Activated CD8-positive, alpha-beta memory T cell treated with anti-CD3 and anti-CD28 coated beads for 4 hours (primary cell): ENCODE measurements at places on chromosomes 1 and 21.
A peak's percentile ranks its signal among the peaks of the same experiment; 100 is the strongest.

GRCh38 chr1:164586591-164586990, 27.6 kb downstream of the PBX1 start:
- no peak for DNase-seq

GRCh38 chr1:30277911-30278310, 445.5 kb downstream of the MATN1 start:
- DNase-seq: no peak

- DNase-seq: no peak
These were observed 190.4 kb upstream of the USP25 start for GRCh38 chr21:15539376-15539775.

DNA sequence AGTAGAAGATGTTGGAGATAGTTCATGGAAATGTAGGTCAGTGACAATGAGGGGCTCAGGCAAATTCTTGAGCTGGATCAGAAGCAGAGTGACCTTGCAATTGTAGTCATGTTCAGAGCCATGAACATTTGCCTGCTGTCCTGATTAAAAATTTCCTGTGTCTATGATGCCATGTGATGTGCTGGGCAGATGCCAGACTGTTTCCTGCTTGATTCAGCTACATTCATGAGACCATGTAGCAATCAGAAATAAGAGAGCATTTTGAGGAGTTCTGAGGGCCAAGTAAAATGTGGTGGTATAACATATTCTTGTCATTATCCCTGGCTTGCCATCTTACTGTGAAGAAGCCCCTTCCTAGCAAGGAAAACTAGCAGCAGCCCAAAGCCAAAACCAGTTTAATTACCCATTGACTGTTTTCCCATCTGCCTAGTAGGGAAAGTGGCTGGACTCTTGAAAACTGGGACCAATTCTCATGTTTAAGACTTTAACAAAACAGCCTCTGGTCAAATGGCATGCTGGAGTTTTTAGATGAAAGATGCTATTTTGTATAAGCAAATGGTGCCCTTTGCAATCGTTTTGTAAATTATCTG, 118.3 kb downstream of the NOS1AP start:
- DNase-seq: no peak

DNA sequence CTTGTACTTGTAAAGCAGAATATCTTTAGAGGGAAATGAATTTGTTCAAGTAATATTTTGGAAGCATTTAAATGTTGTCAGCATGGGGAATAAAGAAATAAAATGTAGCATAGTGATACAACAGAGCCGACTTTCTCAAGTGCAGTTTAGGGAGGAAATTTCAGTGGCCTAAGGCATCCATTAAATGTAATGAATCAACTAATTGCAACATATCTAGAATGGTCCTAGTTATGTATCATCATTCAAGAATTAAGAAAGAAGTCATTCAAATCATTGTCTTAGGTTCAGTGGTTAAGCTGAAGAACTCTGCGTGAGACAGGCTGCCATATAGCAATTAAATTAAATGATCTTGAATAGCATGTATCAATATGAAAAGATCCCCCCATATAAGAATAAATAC, 360.7 kb downstream of the TBX15 start:
- DNase-seq: no peak

DNA sequence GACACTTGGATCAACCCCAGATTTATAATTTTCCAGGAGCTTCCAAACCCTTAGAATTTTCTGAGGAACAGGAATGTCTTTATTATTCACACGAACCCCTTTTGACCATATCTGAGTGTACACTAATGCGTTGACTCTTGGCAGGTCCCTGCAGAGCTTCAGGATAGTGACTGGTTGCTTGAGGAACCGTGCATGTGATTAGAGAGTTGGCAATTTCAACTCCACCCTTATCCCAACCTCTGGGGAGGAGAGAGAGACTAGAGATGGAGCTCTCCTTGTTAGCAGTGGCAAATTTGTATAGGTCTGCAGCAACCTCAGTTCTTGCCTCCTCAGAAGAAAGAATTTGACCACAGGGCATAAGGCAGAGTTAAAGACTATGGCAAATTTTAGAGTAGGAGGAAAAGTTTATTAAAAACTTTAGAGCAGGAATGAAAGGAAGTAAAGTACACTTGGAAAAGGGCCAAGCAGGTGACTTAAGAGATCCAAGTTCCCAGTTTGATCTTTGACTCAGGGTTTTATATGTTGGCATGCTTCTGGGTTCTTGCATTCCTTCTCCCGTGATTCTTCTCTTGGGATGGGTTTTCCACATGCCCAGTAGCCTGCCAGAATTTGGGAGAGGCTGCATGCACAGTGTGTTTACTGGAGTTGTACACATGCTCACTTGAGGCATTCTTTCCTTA, 93.8 kb upstream of the ETV3 start:
- DNase-seq: no peak

- peak; percentile 74 for DNase-seq
These were observed 16.5 kb upstream of the AGTRAP start for GRCh38 chr1:11719313-11720032.

- no peak for DNase-seq
These were observed 12.3 kb downstream of the RCAN3 start for GRCh38 chr1:24514946-24515345.

GRCh38 chr1:177490036-177490639, 319.4 kb downstream of the BRINP2 start:
- no peak for DNase-seq

- no peak for DNase-seq
These were observed 124.3 kb upstream of the ESRRG start for GRCh38 chr1:216847397-216848036.

- DNase-seq: no peak
These were observed 322.9 kb downstream of the BARHL2 start for GRCh38 chr1:90394247-90394646.

DNA sequence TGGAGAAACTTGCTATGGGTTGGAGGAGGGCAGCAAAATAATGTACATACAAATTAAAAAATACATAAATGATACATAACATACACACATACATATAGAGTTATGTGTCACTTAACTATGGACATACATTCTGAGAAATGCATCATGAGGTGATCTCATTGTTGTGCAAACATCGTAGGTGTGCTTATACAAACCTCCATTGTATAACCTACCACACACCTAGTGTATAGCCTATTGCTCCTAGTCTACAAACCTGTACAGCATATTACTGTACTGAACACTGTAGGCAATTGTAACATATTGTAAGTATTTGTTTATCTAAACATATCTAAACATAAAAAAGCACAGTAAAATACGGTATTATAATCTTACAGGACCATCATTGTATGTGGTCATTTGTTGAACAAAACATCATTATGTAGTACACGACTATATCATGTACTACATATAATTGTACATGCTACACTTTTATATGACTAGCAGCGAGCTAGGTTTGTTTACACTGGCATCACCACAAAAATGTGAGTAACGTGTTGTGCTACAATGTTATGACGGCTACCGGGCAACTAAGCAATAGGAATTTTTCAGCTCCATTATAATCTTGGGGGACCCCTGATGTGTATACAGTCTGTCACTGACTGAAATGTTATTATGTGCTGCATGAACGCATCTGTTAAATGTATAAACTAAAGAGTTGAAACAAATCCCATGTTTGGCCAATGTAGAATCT, 35.5 kb downstream of the ITGB3BP start:
- no peak for DNase-seq

- no peak for DNase-seq
These were observed 101.3 kb upstream of the SLC25A33 start for GRCh38 chr1:9437961-9438430.
